PC-3 (cell line): ENCODE measurements at places on chromosomes 12 and 14.

DNA sequence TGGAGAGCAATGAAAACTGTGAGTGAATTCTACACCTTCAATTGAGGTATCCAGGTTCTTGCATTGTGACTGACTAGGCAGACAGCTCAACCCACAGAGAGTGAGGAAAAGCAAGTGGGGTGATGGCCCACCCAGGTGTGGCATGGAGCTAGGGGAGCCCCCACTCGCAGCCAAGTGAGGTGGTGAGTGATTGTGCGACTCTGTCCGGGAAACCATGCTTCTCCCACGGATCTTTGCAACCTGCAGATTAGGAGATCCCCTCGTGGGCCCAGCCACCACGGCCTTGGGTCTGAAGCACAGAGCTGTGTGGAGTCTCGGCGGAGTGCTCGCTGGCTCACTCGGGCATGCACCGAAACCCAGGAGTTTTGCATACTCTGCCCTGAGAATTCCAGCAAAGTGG is 120.1 kb downstream of the ALG10 start:
- H3K27ac ChIP-seq, result no peak overlapping the region
- no peaks in the 10 kb centered on the region for H3K36me3 ChIP-seq
- no peak for DNase-seq
- H3K4me1 ChIP-seq, result no peaks in the 10 kb centered on the region
- no peaks in the 10 kb centered on the region for H3K27me3 ChIP-seq

DNA sequence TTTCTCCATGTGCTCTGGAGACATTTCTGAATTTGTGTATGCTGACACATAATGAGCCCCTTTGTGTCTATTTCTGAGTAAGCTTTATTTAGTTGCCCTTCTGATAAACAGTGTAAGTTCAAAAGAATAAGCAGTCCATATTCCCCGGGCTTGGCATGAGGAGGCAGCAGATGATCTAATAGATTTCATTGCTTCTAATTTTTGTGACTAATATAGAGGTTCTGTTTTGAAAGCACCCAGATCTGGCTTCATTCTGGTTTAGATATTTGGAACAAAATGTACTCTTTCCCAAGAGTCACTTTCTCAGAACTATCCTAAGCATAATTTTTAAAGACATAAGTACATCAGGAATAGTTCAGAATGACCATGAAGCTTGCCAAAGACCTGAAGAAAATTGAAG is 290.9 kb downstream of the BTG1 start:
- no peak overlapping the region for H3K27ac ChIP-seq
- no peaks in the 10 kb centered on the region for H3K27me3 ChIP-seq
- H3K36me3 ChIP-seq, result no peaks in the 10 kb centered on the region
- H3K4me3 ChIP-seq, result no peak overlapping the region

DNA sequence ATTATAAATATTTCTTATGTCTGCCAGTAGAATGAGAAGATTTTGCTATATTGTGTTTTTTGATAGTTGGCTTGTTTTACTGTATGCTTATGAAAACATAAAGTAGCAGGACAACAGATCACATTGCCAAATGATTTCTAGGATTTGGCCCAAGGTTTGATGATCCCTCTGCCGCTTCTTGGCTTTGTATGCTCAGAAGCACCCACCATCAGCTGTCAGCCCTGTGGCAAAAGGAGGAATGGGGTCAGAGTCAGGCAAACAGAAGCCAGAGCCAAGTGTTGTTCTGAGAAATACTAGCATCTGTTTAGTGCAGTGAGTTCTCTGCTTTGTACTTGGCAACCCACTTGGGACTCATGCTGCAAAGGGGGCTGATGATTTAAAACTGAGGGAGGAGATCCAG is 152.2 kb downstream of the PDE3A start:
- no peaks in the 10 kb centered on the region for H3K27me3 ChIP-seq
- DNase-seq, result no peak
- H3K36me3 ChIP-seq, result no peaks in the 10 kb centered on the region
- no peaks in the 10 kb centered on the region for H3K4me1 ChIP-seq

- H3K36me3 ChIP-seq, result no peaks in the 10 kb centered on the region
- DNase-seq, result peak; percentile 100
- no peak overlapping the region for H3K27ac ChIP-seq
- H3K27me3 ChIP-seq, result peaks cover 27% of the 10 kb centered on the region
Observed at GRCh38 chr14:59028476-59029202, 159.8 kb upstream of the DAAM1 start.

GRCh38 chr14:76773188-76773885 is 12.1 kb downstream of the VASH1 start:
- no peak overlapping the region for H3K27ac ChIP-seq
- peaks cover 5% of the 10 kb centered on the region; the same call in 1 of the 2 replicates for H3K27me3 ChIP-seq
- H3K4me3 ChIP-seq, result no peak overlapping the region

DNA sequence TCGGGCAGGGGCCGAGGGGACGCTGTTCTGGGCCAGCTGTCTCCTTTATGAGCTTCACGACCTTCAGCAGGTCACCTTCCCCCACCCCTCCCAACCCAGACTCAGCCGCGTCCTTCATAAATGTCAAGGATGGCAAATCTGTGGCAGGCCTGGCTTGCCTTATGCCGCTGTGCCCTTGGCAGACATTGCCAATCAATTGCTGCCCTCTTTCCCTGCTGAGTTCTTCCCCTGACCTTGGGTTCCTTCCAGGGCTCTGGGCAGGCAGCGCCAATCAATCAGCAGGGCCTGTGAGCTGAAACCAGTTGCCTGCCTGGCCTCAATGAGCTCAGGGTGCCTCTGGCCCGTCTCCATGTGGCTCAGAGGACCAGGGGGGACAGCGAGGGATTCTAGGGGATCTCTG is 7.7 kb downstream of the FAM222A start:
- H3K4me1 ChIP-seq, result no peaks in the 10 kb centered on the region
- no peak overlapping the region for H3K27ac ChIP-seq

DNA sequence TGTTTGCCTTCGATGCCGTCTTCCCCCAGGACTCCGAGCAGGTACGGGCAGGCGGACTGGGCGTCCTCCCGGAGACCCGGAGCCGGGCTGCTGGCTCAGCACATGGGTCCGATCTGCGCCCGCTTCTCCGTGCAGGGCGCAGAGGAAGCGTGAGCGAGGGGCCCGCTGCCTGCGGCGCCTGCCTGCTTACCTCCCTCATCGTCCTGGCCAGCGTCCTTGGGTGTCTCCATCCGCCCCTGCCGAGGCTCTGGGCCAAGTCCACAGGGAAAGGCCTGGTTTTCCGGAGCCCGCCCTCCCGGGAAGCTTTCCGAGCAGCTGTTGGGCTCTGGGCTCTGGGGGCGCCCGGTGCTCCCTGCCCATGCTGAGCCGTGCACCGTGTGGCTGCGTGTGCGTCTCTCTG is 33.5 kb downstream of the KIF26A start:
- no peaks in the 10 kb centered on the region for H3K27me3 ChIP-seq
- no peak for DNase-seq
- no peaks in the 10 kb centered on the region for H3K36me3 ChIP-seq
- H3K27ac ChIP-seq, result no peak overlapping the region

DNA sequence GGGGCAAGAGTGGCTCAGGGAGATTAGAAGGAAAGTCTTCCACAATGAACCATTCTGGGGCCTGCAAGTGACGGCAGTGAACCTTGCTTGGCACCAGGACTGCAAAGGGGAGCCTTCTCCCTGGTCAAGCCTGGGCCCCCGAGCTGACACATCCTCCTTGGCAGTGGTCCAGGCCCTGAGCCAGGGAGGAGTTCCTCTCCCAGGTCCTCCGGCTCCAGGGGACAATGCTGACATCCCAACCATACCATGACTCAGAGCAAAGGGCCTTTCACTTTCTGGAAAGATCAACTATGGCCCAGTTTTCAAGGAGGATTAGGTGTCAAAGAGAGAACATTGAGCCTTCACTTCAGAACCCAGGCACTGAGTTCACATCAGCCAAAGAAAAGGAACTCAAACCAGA is 756.5 kb upstream of the TBX3 start:
- H3K36me3 ChIP-seq, result no peaks in the 10 kb centered on the region
- no peaks in the 10 kb centered on the region for H3K27me3 ChIP-seq
- no peak overlapping the region for H3K4me3 ChIP-seq
- H3K4me1 ChIP-seq, result peaks cover 10% of the 10 kb centered on the region
- peak; percentile 80 for DNase-seq

- H3K36me3 ChIP-seq, result no peaks in the 10 kb centered on the region
- no peak for DNase-seq
- H3K4me1 ChIP-seq, result no peaks in the 10 kb centered on the region
- H3K27me3 ChIP-seq, result peaks cover 11% of the 10 kb centered on the region; the same call in 1 of the 2 replicates
Observed at GRCh38 chr12:4160314-4161040, 113.1 kb upstream of the CCND2 start.

DNA sequence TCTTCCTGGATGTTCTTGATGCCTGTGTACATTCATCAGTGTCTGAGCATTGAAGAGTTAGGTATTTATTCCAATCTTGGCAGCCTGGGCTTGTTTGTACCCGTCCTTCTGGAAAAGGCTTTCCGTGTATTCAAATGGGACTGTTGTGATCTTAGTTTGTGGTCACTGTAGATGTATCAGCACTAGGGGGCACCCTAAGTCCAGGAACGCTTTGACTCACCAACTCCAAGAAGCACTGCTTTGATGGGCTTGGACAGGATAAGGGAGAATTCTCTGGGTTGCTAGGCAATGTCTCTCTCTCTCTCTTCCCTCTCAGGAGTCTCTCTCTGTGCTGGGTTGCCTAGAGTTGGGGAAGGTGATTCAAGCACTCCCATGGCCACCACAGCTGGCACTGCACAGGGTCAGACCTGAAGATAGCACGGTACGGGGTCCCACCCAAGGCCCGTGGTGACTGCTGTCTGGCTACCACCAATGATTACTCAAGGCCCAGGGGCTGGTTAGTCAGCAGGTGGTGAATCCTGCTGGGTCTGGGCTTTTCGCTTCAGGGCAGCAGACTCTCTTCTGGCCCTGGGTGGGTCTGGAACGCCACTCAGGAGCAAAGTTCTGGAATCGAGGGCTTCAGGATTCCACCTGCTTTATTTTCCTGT is 211.1 kb upstream of the RGS6 start:
- H3K4me3 ChIP-seq, result no peak overlapping the region
- no peaks in the 10 kb centered on the region for H3K27me3 ChIP-seq
- peak; percentile 74 for DNase-seq
- H3K27ac ChIP-seq, result no peak overlapping the region
- H3K4me1 ChIP-seq, result no peaks in the 10 kb centered on the region
- peaks cover 15% of the 10 kb centered on the region; the same call in 1 of the 2 replicates for H3K36me3 ChIP-seq

- H3K4me1 ChIP-seq, result peaks cover 47% of the 10 kb centered on the region
- peak; percentile 93 for DNase-seq
- no peaks in the 10 kb centered on the region for H3K27me3 ChIP-seq
- peak overlapping the region; percentile 94 for H3K27ac ChIP-seq
Observed at GRCh38 chr12:63900922-63901793, 56.7 kb downstream of the SRGAP1 start.

DNA sequence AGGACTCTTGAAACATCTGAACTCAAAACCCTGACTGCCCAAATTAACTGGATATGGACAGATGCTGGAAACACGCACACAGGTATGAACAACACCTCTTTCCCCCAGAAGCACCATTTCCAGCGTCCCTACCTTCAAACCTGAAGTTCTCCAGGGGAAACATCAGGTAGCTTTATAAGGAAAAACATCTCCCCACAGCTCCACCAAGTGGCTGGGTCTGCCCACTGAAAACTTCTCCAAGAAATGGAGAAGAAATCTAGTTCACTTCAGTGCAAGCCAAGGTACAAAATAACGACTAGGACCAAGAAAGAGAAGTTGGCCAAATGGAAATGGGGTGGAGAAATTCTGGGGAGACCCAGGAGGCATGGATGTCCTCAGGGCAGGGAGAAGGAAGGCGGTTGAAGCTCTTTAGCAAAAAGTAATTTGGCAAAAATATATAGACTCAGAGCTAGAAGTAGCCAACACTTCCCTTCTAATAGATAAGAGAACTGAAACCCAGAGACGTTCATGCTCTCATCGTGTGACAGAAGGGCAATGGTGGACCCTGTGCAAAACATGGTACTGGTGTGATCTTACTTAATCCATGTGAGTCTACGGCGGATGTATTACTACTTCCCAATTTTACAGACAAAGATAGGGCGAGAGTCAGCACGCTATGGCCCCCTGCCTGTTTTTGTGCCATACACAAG is 10.5 kb upstream of the NUAK1 start:
- peak; percentile 71 for DNase-seq
- H3K4me1 ChIP-seq, result no peaks in the 10 kb centered on the region
- no peaks in the 10 kb centered on the region for H3K27me3 ChIP-seq
- H3K4me3 ChIP-seq, result no peak overlapping the region
- no peak overlapping the region for H3K27ac ChIP-seq

- no peak overlapping the region for H3K27ac ChIP-seq
- H3K36me3 ChIP-seq, result no peaks in the 10 kb centered on the region
- H3K4me3 ChIP-seq, result no peak overlapping the region
Observed at GRCh38 chr12:112900298-112901145, 6.2 kb upstream of the OAS1 start.

GRCh38 chr14:28877923-28878322 is 111.3 kb downstream of the FOXG1 start:
- H3K27ac ChIP-seq, result no peak overlapping the region
- H3K36me3 ChIP-seq, result no peaks in the 10 kb centered on the region
- no peaks in the 10 kb centered on the region for H3K4me1 ChIP-seq
- no peak for DNase-seq

- H3K4me1 ChIP-seq, result peaks cover 6% of the 10 kb centered on the region
- peak within 1 kb of the TSS; percentile 66 for H3K4me3 ChIP-seq
- peaks cover 15% of the 10 kb centered on the region for H3K27me3 ChIP-seq
- no peak within 1 kb of the TSS for H3K27ac ChIP-seq
Observed at GRCh38 chr14:77498120-77498979, at the start of gene ISM2. TSS of gene ISM2 (minus strand) at chr14:77498816. CDS start at chr14:77498793, 23 bp downstream.

GRCh38 chr14:65658202-65658601 is 245.7 kb downstream of the FUT8 start:
- no peaks in the 10 kb centered on the region for H3K27me3 ChIP-seq
- peak; percentile 85 for DNase-seq
- no peak overlapping the region for H3K27ac ChIP-seq
- no peak overlapping the region for H3K4me3 ChIP-seq
- H3K36me3 ChIP-seq, result peaks cover 6% of the 10 kb centered on the region; the same call in 1 of the 2 replicates

GRCh38 chr14:39383741-39384140 is 48.5 kb downstream of the FBXO33 start:
- no peak overlapping the region for H3K27ac ChIP-seq
- H3K27me3 ChIP-seq, result no peaks in the 10 kb centered on the region
- no peaks in the 10 kb centered on the region for H3K4me1 ChIP-seq
- no peaks in the 10 kb centered on the region for H3K36me3 ChIP-seq
- DNase-seq, result no peak

GRCh38 chr12:68631227-68631626 is 20.5 kb downstream of the RAP1B start:
- H3K36me3 ChIP-seq, result peaks cover 12% of the 10 kb centered on the region; the same call in 1 of the 2 replicates
- H3K4me3 ChIP-seq, result no peak overlapping the region
- no peak for DNase-seq
- no peaks in the 10 kb centered on the region for H3K27me3 ChIP-seq
- H3K27ac ChIP-seq, result no peak overlapping the region

DNA sequence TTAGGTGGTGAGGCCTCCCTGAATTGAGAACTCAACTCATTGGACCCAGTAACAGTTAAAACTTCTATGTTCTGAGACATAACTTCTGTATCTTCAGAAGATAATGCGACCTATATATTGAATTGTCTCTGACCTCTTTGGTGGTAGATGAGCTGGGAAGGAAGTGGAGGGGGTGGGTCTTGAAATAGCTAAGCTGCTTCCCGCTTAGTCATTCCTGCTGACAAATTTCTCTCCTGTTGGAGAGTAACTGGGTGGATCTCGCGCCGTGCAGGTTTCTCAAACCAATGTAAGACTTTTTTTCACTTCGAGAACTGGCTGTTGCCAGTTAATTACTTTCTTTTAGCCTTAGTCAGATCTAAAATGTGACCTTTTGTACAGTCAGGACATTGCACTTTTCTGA is 100.8 kb downstream of the PPHLN1 start:
- 0 out of 2 replicates have a peak overlapping the region, but pooled peaks have one; percentile 32 for H3K4me3 ChIP-seq
- DNase-seq, result peak; percentile 74
